ENCODE measurements at places on chromosomes 6 and 20. TPM values are rescaled to one million over a fixed set of nuclear protein-coding genes. Genes with fewer than 3 reads are reported as not detected.

The BCAS1 gene
- 0.17 TPM for total RNA-seq

The LSM14B gene
- 51.3 TPM for total RNA-seq

The RAET1L gene
- 1.5 TPM for total RNA-seq

DNA sequence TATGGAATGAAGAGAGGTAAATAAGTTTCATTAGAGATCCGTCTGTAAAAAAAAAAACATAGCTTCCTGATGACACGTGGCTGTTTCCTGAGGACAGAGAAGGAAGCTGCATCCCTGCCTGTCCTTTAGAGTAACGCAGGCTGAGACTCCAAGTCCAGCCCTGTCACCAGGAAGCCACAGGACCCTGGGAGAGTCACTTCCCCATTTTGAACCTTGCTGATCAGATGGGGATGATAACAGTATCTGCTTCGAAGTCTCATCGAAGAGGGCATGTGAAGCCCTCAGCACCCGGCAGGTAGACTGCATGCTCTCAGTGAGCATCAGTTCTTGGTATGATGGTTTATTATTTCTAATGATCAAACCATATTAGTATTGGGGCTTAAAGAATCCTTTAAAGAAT lies 139.1 kb upstream of the KCNG1 start:
- no peak for DNase-seq

DNA sequence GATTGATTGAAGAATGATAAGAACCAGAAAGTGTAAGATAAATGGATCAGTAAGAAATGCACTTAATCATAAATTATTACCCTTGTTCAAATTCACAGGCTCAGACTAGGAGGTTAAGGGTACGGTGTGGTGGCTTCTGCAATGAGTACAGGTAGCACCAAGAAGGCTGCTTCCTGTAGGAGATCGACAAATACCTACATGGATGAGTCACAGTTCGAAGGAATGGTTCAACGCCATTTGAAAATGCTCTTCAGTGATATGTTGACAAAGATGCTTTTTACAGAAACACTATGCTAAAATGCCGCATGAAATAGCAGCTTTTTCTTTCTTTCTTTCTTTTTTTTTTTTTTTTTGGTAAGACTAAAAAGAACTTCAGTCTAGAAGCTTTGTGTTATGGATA lies 116.2 kb downstream of the DTNBP1 start:
- DNase-seq = no peak

DNA sequence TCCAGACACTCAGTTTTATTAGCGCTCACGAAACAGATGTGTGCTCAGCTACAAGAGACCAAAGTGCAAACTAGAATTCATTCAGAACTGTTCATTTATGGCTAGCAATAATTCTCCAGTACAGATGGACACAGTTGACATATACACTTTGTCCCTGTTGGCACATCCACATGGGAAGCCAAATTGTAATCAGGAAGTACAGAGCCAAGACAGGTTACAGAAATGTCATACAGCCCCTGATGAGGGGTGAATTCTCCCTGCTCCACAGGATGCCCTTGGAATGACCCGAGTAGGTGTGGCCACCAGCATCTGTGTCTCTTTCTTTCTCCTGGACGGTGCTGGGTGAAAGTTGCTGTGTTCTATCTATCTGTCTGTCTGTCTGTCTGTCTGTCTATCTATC lies 7.6 kb downstream of the DHX35 start:
- DNase-seq = no peak

DNA sequence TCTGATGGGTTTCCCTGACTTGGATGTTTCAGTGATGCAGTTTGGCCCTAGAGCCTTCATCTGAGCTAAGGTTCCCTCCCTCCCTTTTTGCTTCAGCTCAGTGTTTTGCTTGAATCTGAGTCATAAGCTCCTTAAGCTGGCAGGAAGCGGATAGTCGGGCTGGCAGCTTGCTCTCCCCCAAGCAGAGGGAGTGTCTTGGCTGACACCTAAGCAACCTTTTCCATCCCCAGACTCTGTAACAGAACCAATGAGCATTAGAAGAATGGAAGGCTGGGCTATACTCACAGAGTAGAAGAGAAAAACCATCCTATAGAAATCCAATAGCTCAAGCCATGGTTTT lies 98.3 kb downstream of the HAO1 start:
- DNase-seq = no peak

The GSTA2 gene
- total RNA-seq = not detected

DNA sequence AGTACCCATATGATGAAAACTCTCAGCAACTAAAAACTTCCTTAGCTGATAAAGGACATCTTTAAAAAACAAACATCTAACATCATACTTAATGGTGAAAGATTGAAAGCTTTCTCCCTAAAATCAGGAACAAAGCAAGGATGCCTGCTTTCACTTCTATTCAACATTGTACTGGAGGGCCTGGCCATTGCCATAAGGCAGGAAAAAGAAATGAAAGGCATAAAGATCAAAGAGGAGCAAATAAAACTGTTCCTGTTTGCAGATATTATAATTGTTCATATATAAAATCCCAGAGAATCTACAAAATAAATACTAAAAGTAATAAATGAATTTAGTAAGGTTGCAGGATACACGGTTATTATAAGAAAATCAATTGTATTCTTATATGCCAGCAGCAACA lies 124.6 kb upstream of the ARMC2 start:
- no peak for DNase-seq

The MLN gene
- total RNA-seq = not detected

DNA sequence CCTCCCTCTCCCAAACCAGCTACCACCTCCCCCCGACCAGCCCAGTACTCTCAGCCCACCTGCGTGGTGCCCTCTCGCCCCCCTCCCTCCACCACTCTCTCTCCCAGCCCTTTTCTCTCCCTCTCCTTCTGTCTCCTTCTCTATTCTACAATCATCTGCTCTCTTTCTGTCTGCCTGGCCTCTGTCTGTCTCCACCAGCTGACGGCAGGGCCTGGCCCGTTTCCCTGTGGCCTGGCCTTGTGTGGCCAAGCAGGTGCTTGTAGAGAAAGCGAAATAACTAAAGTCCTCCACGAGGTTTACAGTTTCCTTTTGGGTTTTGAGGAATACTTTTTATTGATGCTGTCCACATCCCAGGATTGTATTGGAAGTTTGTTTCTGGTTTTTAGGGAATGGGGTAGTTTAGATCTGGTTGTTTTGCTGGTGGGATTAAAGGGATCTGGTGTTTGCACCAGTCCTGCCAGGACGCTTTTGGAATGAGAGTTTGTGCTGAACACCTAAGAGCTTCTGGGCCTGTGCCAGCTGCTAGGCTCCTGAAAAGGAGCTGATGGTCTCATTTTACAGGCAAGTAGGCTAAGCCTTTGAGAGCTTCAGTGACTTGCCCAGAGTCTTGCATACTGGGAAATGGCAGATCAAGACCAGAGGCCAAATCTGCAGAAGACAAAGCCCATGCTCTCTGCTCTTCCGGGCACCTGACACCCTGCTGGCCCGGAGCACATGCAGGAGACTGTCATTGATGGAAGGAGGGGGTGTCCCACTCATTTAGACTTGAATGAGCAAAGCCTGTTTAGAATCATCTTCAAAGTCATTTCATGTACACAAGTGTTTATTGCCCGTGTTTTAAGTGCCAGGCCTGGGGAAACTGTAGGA lies 161.7 kb downstream of the SYCP2 start:
- DNase-seq = no peak

The ZSCAN23 gene
- total RNA-seq = not detected

The MAK gene
- 0.22 TPM for total RNA-seq

DNA sequence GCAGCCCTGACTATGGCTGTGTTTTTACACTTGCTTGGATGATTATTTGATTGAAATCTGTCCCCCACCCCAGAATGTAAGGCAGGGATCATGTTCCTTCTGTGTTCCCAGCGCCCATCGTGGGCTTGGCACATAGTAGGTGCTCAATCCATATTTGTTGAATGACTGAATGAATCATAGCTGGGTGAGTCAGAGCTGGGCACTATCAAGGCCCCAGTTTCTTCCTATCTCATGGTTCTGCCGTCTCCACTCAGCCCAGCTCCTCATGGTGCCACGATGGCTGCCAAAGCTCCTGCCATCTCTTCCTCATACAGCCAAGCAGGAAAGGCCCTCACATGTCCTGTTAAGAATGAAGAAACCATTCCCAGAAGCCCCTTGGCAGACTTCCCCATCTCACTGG lies 29.0 kb downstream of the CEBPB start:
- no peak for DNase-seq

DNA sequence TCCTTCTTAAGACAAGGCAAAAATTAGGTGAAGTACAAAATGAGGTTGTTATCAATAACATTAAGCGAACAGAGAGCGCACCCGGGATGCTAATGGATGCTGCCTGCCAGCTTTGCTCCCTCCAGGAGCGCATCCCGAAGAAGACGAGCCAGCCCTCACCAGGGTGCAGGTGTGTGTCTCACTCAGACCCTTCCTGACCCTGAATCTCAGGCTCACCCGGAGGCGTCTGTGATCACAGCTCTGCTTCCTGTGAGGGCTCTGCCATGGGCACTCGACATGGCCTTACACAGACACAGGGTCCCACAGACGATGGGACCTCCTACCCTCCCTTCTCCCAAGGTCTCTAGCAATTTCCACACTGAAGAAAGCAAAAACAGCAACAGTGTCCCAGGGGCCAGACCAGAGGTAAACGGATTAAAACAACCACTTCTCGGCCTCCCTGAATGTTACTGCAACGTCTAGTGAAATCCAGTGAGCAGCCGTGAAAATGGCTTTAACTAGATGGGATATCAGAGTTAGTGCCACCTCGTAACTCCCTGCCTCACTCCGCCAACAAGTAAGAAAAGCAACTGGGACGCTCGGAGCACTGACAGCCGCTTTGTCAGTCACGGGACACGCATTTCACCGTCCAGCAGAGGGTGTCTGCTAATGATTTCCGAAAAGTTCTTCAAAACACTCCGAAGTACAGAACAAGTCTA lies 11.7 kb downstream of the ZBTB46 start:
- no peak for DNase-seq

The F13A1 gene
- 0.34 TPM for total RNA-seq

GRCh38 chr6:26561533-26562466 lies 23.6 kb downstream of the HMGN4 start:
- DNase-seq = no peak

The TNFRSF6B gene
- 147 TPM for total RNA-seq

The SYCP2L gene
- total RNA-seq = 4.9 TPM

DNA sequence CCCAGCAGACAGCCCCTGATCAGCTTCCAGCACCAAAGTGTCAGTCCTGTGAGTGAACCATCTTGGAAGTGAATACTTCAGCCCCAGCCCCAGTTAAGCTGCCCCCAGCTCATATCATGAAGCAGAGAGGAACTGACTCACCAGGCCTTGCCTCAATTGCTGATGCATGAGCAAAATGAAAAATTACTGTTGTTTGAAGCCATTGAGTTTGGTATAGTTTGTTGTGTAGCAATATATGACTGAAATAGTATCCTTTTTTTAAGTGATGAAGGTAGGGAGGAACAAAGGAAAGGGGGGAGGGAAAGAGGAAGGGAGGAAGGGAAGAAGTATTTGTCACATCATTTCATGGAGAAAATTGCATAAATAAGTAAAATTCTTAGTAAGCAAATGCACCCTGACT lies 266.4 kb downstream of the MAFB start:
- no peak for DNase-seq

GRCh38 chr6:208938-209337 lies 83.3 kb upstream of the DUSP22 start:
- no peak for DNase-seq

The HLA-DOA gene
- total RNA-seq = 0.39 TPM

DNA sequence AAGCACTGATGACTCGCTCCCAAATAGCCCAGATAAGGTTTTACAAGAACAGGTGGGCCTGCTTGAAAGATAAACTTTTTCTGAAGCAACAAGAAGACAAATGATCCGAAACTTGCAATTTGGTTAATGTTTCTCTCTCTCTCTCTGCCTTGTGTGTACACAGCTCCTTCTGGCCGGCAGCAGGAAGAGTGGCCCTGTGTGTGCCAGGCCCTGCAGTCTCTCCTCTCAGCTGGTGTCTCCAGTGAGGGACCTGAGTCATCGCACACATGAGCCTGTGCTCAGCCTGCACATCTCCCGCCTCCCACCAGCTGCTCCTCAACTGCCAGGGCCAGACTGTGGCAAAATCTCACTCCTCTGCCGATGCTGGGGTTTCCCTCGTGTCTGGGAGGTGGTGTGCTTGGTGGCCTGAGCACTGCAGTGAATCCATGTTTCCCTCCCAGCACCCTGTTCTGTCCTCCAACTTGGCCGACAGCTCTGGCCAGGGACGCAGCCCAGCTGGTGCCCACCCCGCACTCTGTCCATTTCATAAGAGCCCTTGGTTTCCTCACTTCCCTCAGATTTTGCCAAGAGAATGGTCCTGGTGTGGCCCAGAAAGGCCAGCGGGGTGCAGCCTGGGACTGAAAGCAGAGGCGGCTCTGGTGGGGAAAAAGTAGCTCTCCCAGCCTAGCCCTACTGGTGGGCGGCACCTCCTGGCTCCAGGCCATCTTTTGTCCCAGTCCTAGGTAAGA lies 49.4 kb downstream of the ERMARD start:
- DNase-seq = peak; percentile 13

DNA sequence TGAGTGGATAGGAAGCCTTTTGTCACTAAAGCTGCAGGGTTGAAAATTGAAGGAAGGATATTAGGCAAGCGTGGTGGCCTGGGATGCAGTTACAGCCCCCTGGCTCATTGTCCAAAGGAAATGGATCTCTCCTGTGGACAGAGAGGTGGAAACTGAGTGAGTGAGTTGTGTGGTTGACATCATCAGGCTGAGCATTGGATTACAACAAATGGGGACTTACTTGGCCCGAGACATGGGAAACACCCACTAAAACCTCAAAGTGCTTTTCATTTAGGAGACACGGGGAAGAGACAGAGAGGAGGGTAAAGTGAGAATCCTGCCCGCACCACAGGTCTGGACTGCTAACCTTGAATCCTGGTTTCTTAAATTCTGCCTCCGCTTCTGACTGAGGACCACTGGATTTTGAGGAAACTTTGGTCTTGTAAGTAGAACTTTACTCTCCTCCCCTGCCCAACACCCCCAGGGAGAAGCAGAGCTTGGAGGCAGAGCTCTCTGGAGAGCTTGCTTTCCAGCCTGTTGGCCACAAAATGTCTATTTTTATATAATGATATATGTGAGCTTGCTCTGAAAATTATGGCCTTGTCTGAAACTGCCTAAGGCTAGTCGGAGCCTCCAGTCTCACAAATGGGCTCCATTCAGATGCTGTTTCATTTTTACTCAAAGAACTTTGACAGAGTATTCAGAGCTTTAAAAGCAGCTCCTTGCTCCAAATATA lies at the start of gene PKIG:
Gene PKIG (plus strand): TSS at position 269 of the 715 bp plus-strand sequence. CDS start 31,978 bp downstream, outside the sequence.
- no peak for DNase-seq

The COL21A1 gene
- total RNA-seq = not detected

The C4A gene
- total RNA-seq = 5.1 TPM

The FAM184A gene
- total RNA-seq = 2.4 TPM

The BCAS4 gene
- total RNA-seq = 18.9 TPM

The GINS1 gene
- 30.4 TPM for total RNA-seq

DNA sequence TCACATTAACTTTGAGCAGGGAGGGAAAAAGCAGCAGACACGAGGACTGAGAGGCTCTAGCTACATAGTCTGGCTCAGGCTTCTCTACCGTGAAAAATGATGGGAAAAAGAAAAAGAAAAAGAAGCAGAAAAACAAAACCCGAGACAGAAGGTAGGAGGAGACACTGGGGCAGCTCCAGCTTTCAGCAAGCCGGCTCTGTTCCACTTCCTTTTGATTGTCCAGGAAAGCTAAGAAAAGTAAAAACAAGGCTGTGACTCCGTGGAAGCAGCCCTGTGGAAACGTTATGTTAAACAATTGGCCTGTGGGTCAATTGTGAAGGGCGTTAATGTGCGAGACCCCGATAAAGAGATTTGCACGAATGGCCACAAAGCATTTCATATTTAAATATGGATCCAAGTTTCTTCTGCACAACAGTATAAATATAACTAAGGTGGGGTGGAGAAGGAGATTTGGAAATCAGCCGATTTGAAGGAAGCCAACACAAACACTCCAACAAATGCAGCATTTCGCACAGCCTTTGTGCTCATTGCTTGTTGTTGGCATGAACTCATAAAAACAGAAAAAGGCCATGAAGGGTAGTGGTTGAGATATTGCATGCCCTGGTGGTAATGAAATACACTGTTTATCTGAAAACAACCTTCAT lies 236.9 kb upstream of the JAG1 start:
- no peak for DNase-seq

Measured in HCT116 (cell line).